ENCODE measurements at places on chromosomes 16 and 17. TPM values are rescaled to one million over a fixed set of nuclear protein-coding genes. Genes with fewer than 3 reads are reported as not detected.

DNA sequence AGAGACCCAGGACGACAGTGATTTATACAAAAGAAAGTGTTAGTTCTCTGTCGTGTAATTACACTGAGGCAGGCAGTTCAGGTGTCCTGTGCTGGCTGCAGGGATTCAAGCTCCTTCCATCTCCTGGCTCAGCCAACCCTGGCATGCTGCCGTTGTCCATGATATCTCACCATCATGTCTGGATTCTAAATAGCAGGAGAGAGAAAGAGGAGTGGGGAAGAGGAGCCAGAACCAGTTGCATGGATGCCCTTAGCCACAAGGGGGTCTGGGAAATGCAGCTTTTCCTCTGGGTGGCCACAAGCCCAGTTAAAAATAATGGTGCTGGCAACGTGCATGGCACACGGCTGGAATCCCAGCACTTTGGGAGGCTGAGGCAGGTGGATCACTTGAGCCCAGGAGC lies 9.7 kb downstream of the C16orf54 start:
- DNase-seq, result peak; percentile 23

The FOXF1 gene
- polyA plus RNA-seq, result 0.10 TPM

DNA sequence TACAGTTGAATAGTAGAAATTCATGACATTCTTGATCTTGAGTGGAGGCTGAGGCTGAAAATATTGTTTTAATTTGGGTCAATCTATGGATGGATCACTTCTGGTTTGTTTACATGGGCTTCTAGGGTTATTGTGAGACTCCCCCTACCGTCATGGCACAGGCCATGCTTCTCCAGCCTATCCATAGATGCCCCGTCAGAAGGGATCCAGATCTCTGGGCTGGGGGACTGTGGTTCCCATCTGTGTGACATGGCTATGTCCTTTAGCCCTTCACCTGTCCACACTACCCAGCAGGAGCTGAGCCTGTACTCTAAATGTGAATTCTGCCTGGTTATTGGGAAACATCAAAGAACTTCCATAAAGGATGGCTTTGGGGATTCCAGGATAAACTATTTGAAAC lies 160.4 kb downstream of the ABCC12 start:
- no peak for DNase-seq

GRCh38 chr16:84582958-84583516 lies 34.8 kb downstream of the COTL1 start:
- DNase-seq, result no peak

DNA sequence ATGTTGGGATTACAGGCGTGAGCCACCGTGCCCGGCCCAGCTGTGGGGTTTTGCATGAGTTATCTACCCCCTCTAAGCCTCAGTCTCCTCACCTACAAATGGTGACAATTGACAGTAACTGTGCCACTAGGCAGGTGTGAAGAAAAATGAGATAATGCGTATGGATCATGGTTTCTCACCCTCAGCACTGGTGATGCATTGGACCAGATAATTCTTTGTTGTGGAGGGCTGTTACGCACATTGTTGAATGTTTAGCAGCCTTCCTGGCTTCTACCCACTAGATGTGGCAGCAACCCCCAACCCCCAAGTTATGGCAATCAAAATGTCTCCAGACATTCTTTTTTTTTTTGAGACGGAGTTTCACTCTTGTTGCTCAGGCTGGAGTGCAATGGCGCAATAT lies 9.0 kb upstream of the HAPSTR1 start:
- DNase-seq, result no peak

Measured in aorta (tissue), 5 donors.